ENCODE measurements at places on chromosomes 13 and 19.

DNA sequence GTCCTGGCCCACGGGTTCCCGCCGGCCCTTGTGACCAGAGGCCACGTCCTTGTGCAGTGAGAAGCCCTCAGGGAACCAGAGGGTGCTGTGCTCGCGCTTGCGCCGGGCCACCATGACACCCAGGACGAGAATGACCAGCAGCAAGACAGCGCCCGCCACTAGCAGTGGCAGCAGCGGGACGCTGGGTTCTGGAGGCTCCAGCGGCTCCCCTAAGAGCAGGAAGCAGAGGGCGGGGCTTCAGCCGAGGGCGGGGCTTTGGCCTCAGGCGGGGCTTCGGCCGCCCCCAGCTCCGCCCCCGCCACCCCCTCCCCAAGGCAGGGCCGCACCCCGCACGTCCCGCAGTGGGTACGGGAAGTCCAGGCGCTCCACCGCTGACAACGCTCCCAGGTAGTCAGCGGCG lies 30.4 kb downstream of the NOTCH3 start:
- no peak for DNase-seq

GRCh38 chr13:52025475-52026245 lies 1.2 kb downstream of the UTP14C start:
- DNase-seq, result no peak

DNA sequence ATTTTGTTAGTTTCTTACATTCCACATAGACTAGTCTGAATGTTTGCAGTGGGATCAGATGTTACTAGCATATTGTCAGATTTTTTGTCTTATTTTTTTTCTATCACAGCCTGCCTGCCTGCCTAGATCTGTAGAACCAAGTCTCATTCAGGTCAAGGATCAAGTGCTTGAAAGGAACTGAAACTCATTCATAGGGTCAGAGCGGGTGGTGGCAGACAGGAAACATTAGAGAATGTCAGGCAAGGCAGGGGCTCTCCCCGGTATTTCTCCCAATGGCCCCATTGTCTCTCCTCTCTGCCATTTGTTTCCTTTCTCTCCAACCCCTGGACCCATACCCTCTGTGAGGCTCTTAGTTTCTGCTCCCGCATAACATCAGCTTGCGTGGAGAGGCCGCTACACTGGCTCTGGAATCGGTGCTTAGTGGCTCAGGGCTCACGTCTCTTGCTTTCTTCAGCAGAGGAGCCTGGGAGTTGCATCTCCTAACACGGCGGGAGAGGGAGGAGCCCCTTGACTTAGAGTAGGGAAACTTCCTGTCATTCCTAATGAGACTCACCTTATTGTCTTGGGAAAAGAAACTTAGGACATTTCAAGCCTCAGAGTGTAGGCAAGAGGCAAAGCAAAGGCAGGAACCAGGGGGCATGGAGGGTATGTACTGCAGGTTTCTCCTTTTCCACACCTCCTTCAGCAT lies 35.6 kb upstream of the SPATA13 start:
- no peak for DNase-seq

DNA sequence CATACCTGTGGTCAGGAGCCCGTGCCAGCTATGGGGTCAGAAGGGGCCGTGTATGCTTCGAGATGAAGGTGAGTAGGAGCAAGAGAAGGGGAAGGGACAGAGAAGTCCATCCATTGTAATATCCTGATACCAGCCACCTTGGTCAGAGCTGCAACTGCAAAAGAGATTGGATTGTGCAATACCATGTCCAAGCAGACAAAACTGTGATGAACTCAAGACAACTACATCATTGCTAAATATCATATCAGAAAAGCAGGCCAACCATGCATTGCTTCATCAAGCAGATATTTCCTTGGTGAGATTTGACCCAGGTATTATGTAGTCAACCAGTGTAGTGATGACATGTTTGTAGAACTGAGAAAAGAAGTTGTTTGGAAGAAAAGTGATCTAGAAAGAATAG lies 12.1 kb downstream of the HNRNPUL1 start:
- DNase-seq, result no peak

- DNase-seq, result no peak
Observed at GRCh38 chr19:1861599-1862031, 1.8 kb downstream of the KLF16 start.

GRCh38 chr13:98105929-98106336 lies 37.0 kb upstream of the FARP1 start:
- DNase-seq, result no peak
